Dorsolateral prefrontal cortex (tissue), 122 donors: ENCODE measurements at places on chromosomes 1 and 21. TPM values are rescaled to one million over a fixed set of nuclear protein-coding genes. Genes with fewer than 3 reads are reported as not detected.

GRCh38 chr1:248913933-248914332 is 7.9 kb downstream of the PGBD2 start:
- no peak for DNase-seq

GRCh38 chr1:146012703-146013558 is 8.6 kb downstream of the HJV start:
- no peak for DNase-seq

GRCh38 chr1:66332548-66332901 is 201.4 kb upstream of the SGIP1 start:
- DNase-seq: no peak

GRCh38 chr21:17451364-17451891 is 61.4 kb upstream of the CXADR start:
- no peak for DNase-seq

- DNase-seq: no peak
Observed at GRCh38 chr21:34886240-34887104, 162.6 kb downstream of the RUNX1 start.

The ANGPTL1 gene
- 2.6 TPM for total RNA-seq

DNA sequence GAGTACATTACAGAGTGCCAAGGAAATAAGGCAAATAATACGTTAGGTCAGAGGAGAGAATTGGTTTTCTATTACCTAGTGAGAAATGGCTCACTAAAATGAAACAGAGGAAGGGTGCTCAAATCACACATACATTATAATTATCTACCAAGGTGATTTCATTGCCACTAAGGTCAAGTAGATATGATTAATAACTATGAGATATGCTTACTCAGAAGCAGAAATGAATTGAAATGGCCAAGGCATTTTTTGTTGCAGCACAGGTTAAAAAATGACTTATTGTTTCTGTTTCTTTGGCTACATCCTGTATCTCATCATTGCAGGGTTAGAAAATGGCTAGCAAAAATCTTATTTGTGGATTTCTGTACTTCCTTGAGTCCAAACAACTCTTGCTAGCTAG is 154.5 kb upstream of the GORAB start:
- DNase-seq: no peak

- no peak for DNase-seq
Observed at GRCh38 chr21:15557925-15558324, 171.9 kb upstream of the USP25 start.

The LRRC71 gene
- not detected for total RNA-seq

- DNase-seq: no peak
Observed at GRCh38 chr1:231200388-231201031, 38.7 kb downstream of the TRIM67 start.

The MMEL1 gene
- total RNA-seq: 0.22 TPM

DNA sequence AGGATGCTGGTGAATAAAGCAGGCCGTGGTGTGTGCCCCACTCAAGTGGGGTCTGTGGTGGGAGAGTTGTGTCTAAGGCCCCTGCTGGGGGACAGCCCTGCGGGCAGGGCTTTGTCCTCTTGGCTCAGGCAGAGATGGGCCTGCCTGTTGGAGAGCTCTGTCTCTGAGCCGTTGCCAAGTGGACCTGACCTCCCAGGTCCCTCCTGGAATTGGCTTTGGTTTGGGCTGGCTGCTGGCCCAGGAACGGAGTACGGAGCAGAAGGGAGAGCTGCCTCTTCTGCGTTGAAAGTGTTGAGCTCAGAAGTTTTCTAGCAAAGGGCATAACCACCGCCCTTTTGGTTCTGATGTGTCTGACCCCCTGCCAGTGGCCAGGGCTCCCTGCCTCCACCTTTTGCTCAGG is 153.9 kb downstream of the PEX14 start:
- DNase-seq: no peak

The CSMD2 gene
- 20.3 TPM for total RNA-seq

GRCh38 chr1:71737768-71738167 is 544.6 kb downstream of the NEGR1 start:
- no peak for DNase-seq

DNA sequence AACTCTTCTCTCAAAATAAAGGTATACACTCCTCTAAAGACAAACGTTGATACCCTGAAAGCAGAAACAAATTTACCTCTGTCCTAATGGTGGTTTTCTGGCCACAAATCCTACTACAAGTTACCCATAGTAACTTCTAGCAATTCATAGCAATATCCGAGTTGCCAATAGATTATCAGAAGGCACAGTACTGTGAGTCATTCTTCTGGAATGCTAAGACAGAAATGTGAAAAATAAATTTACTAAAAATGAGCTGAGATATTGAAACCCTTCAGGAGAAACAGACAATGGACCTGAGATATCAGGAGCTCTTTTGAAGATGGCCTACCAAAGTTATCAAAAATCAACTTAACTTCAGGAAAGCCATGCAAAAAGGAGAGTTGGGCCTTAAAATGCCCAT is 715.0 kb upstream of the ADAMTS5 start:
- DNase-seq: no peak

- no peak for DNase-seq
Observed at GRCh38 chr1:235426143-235426542, 58.9 kb downstream of the TBCE start.
